Lower leg skin (tissue), 4 donors: ENCODE measurements at places on chromosomes 12 and 14.

GRCh38 chr12:4932576-4932975 is 22.9 kb downstream of the KCNA1 start:
- DNase-seq, result no peak

- DNase-seq, result no peak
These were observed 84.4 kb downstream of the C2CD5 start for GRCh38 chr12:22459838-22460490.

GRCh38 chr14:88933191-88933590 is 108.7 kb downstream of the TTC8 start:
- peak; percentile 26 for DNase-seq

GRCh38 chr14:50607181-50607580 is 47.2 kb downstream of the ATL1 start:
- no peak for DNase-seq

GRCh38 chr12:54660320-54660962 is 12.3 kb upstream of the DCD start:
- DNase-seq, result no peak

DNA sequence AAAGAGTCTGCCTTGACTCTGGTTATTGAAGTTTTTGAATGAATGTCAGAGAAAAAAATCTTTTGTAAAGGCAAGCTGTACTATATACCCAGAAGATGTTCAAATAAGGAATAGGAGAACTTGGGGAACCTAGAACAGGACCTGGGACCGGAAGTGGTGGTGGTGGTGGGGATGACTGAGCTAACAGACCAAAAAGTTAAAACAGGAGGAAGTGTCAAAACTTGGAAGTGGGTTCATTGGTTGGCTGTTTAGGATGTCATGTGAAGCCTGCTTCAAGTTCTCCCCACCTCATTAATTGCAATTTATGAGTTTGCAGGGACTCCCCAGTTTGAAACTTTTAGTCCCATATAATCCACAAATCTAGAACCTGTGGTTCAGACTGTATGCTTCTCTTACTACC is 26.2 kb downstream of the PLXNC1 start:
- peak; percentile 38 for DNase-seq

- no peak for DNase-seq
These were observed 14.5 kb upstream of the NAV3 start for GRCh38 chr12:77816196-77816595.

DNA sequence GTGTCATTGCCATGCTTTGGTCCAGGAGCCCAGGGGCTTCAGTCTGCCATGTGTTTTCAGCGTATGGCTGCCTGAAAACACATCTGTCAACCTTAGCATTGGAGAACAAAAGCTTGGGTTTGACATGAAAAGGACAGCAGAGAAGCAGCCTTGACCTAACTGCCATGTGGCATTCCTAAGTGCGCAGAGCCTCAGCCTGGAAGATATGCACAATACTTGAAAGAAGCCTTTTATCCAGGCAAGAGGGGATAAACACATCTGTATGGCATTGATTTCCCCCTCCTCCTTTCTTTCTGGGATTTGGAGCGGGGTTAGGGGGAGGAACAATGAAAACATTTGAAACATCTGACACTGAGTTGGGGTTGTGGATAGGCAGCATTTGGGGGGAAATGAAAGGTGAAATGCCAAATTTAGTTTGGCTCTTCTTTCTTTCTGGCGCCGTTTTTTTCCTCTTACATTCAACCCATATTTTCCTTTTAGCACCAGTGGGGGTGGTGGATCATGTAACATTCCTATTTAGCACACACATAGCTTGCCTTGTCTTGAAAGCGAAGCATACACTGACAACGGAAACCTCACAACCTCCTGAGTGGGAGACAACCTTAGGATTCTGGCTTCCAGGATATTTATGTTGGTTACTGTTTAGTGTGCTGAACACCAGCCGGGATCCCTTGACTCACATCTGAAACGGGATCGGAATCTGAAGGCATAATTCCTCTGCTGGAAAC is 177.0 kb downstream of the C12orf75 start:
- no peak for DNase-seq

DNA sequence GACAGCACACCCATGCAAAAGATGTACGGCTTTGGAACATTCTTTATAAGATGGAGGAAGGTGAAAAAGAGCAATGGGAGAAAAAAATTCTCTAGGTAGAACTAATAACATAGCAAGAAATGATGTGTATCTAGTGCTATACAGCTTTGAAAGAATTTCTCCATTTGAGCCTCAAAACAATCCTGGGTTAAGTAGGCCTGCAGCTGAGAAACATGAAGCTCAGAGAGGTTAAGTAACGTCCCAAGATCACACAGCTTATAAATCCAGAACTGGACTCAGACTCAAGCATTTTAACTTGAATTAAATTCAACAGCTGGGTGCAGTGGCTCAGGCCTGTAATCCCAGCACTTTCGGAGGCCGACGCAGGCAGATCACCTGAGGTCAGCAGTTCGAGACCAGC is 32.9 kb downstream of the TTC7B start:
- no peak for DNase-seq

DNA sequence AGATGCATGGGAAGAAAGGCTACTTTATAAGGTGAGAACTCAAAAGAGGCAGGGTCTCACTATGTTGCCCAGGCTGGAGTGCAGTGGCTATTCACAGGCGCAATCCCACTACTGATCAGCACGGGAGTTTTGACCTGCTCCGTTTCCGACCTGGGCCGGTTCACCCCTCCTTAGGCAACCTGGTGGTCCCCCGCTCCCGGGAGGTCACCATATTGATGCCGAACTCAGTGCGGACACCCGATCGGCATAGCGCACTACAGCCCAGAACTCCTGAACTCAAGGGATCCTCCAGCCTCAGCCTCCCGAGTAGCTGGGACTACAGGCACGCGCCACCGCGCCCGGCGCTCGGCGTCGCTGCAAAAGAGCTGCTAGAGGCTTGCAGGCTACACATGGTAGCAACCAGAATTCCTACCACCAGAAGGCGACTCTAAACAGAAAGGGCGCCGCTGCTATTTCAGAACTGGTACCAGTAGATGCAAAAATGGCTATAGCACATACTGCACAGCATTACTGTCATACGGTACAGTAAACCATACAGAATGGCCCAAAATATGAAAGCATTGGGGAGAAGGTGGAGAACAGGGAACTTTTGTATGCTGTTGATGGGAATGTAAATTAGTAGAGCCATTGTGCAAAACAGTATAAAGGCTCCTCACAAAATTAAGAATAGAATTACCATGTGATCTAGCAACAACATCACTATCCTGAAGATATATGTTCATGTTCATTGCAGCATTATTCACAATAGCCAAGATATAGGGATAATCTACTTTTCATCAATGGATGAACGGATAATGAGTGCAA is 1.2 kb upstream of the NEMF start:
- peak; percentile 90 for DNase-seq

DNA sequence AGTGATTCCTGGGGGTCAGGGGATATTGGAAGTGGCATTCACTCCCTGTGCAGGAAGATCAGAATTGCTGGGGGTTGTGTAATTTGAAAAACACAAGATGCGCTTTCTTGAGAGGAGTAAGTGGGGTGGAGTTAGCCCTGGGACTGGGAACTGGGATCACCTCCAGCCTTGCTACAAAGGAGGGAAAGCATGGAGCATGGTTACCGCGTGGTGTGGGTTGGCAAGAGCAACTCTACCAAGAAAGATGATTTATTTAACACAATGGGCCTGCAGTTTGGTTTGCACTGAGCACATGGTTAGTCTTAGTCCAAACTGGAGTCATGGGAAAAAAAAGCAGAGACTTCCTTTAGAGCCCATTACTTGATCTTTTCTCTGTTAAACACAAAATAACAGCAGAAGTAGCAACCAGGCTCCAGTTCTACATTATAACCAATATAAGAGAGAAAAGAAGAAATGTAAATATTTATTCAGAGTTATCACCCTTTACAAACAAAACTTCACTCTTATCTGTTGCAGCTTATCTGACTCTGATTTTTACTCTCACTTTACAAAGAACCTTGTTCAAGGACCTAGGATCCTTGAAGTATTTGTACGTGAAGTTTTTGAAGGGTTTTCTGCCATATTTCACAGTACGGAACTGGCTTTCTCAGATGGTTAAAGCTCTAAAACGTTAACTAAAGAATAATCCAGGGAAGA is 2.1 kb upstream of the NIN start:
- DNase-seq, result no peak

GRCh38 chr12:48001505-48002413 is 2.5 kb downstream of the COL2A1 start:
- no peak for DNase-seq

GRCh38 chr14:53764846-53765245 is 191.8 kb downstream of the BMP4 start:
- DNase-seq, result no peak

GRCh38 chr14:42980419-42980818 is 1373.7 kb downstream of the LRFN5 start:
- no peak for DNase-seq

DNA sequence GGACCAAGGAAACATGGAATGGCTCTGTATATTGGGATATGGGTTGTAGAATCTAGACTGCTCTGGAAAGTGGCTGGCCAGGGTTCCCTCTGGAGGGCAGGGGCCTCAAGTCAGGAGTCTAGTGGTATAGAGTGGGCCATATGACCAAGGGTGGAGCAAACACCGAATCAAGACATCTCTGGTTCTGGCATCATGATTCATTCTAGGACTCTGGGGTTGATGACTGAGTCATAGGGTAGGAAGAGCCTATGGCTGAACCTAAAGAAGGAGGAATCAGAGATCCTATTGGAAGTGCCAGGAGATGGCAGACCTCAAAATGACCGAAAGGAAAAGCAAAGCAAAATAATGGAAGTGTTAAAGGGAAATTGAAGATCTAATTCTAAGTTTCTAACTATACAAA is 356.4 kb upstream of the PRICKLE1 start:
- no peak for DNase-seq

- no peak for DNase-seq
These were observed 120.3 kb downstream of the VRK1 start for GRCh38 chr14:96917442-96917963.

GRCh38 chr14:73744874-73745529 is 30.8 kb upstream of the PNMA1 start:
- DNase-seq, result peak; percentile 82

- no peak for DNase-seq
These were observed 182.2 kb upstream of the MDGA2 start for GRCh38 chr14:47857646-47858045.

DNA sequence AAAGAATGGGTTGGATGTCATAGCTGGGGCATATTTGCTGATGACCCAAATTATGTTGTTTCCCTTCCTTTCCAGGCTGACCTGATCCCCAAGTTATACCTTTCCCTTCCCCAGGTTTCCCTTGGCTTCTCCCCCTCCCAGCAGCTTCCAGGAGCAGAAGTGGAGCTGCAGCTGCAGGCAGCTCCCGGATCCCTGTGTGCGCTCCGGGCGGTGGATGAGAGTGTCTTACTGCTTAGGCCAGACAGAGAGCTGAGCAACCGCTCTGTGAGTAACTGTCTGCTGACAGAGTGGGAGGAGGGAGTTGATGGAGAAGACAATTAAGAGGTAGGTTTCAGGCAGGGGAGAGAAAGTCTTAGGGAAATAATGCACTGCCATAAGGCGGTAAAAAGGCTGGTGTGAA is 25.0 kb downstream of the A2ML1 start:
- no peak for DNase-seq

DNA sequence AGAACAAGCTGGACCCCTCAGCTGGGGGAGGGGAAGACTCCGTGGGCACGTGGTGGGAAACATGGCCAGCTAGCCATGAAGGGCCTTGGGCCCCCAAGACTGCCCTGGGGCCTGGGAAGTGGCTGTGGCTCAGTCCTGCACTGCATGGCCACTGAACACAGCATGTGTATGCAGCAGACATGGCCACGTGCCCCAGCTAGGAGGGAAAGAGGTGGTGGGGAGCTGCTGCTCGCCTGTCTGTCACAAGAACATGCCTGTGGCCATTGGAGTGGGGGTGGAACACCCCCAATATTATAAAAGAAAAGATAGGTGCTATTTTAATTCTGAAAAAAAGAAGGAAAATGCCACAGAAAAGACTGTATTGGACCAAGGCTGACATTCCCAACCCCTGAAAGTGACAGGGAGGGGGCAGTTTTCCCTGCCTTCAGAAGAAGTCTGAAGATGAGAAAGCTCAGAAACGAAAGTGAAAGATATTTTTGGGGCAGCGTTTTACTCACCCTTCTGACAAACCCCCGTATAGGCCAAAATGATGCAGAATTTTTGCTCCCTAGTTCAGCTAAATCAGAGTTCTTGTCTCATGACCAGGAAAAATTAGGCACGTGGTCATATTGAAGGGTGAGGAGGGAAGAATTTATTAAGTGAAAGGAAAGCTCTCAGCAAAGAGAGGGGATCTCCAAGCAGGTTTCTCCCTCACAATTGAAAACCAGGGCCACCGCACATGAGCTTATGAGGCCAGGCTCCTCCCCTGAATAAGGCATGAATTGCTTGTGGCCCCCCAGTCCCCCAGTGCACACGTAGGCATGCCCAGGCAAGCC is 35.2 kb upstream of the PCNX1 start:
- no peak for DNase-seq

DNA sequence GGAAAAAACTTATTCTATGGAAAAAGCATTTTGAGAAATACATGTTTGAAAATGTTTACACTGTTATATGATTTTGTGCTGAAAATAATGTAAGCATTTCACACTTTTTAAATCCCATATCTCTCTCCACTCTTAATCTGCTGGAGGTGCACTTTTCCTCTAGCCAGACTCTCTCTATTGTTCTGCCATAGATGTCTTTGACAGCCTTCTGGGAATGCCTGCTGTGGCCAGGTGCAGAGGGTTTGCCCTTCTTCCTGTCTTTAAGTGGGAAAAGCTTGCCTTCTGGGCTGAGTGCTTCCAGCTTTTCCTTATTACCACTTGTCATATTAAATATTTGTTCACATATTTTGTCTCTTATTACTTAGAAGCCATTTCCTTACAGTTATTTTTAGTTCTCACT is 60.1 kb upstream of the PPM1H start:
- DNase-seq, result no peak

DNA sequence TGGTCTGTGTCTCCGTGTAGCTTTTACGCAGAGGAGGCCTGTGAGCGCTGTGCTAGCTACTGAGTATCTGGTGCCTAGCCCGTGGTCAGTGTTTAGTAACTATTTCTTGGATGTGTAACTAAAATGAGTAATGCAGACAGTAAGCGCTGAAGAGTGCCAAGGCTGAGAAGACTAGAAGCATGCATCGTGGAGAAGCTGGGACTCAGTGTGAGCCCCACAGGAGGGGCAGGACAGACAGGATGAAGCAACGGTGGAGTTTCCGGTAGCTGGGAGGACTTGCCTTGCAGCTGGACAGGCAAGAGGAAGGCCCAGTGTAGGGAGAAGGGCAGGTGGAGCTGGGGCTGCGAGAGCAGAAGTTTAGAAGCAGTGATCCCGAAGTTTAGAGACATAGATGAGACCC is 233.4 kb upstream of the FKBP4 start:
- peak; percentile 73 for DNase-seq

GRCh38 chr12:43636725-43637463 is 84.9 kb upstream of the ADAMTS20 start:
- no peak for DNase-seq

DNA sequence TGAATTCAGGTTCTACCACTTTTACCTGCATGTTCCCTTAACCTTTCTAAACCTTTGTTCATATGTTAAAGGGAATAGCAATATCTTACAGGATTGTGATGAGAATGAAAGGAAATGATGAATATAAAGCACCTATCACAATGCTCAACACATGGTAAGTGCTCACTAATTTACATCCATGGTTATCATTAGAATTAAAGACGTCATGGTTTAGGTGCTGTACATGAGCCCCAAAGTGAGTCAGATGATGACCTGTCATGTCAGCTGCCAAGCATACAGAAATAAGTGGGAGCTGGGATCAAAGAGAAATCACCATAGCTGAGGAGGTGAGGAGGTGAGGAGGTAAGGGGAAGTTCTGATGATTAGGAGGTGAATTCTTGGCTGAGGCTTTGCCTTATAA is 135.9 kb upstream of the ATP2B1 start:
- DNase-seq, result no peak
